ENCODE measurements at places on chromosomes 16 and 17.

- no peak overlapping the region for H3K4me3 ChIP-seq
- H3K27me3 ChIP-seq: peaks cover 12% of the 10 kb centered on the region
- H3K36me3 ChIP-seq: no peaks in the 10 kb centered on the region
- H3K4me1 ChIP-seq: peaks cover 9% of the 10 kb centered on the region
Measured at GRCh38 chr17:39104657-39105056, 46.8 kb downstream of the PLXDC1 start.

DNA sequence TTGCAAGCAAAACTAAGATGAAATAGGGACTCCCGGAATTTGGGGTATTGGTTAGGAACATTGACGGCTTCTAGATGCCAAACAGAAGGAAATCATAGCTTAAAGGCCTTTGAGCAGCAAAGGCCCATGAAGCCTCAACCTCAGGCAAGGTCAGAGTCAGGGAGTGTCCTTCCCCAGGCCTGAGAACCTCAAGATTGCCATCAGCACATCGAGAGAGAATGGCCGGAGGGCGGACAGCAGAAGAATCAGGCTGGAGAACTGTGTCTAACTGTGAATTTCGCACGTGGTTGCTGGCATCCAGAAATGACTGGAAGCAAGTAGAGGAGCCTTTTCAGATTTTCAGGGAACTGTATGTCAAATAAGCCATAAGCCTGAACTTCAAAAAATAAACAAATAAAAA, 24.8 kb upstream of the ANKRD40CL start:
- H3K27ac ChIP-seq: no peak overlapping the region
- no peaks in the 10 kb centered on the region for H3K36me3 ChIP-seq
- no peak for DNase-seq
- no peak overlapping the region for H3K4me3 ChIP-seq

DNA sequence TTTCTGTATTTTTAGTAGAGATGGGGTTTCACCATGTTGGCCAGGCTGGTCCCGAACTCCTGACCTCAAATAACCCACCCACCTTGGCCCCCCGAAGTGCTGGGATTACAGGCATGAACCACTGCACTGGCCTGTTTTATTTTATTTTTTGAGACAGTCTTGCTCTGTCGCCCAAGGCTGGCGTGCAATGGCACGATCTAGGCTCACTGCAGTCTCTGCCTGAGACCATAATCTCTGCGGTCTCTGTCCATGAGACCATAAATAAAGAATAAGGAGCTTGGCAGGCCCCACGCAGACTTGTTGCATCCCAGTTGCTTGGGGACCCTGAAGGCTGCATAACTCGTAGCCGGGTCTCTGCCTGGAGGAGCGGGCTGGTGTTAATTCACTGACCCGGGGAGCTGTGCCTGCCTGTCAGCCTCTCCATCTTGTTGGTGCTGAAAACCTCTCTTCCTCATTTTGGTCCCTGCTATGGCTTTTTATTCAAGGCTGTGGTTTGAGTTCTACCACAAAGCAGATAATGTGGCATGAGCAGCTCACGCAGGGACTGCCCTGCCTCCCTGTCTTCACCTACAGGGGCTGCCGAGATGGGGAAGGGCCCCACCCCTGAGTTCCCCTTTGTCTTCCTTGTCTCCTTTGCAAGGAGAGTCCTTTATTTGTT, 82.1 kb downstream of the MSI2 start:
- H3K27ac ChIP-seq: peak overlapping the region; percentile 26
- H3K4me3 ChIP-seq: no peak overlapping the region
- DNase-seq: no peak
- H3K27me3 ChIP-seq: no peaks in the 10 kb centered on the region

- peak; percentile 43 for DNase-seq
- peaks cover 30% of the 10 kb centered on the region for H3K27me3 ChIP-seq
- H3K4me1 ChIP-seq: no peaks in the 10 kb centered on the region
- no peak overlapping the region for H3K27ac ChIP-seq
- no peaks in the 10 kb centered on the region for H3K36me3 ChIP-seq
Measured at GRCh38 chr17:9002606-9003354, 18.5 kb upstream of the NTN1 start.
